Frontal cortex (tissue), 4 donors: ENCODE measurements at places on chromosomes 5 and 9. TPM values are rescaled to one million over a fixed set of nuclear protein-coding genes. Genes with fewer than 3 reads are reported as not detected.

DNA sequence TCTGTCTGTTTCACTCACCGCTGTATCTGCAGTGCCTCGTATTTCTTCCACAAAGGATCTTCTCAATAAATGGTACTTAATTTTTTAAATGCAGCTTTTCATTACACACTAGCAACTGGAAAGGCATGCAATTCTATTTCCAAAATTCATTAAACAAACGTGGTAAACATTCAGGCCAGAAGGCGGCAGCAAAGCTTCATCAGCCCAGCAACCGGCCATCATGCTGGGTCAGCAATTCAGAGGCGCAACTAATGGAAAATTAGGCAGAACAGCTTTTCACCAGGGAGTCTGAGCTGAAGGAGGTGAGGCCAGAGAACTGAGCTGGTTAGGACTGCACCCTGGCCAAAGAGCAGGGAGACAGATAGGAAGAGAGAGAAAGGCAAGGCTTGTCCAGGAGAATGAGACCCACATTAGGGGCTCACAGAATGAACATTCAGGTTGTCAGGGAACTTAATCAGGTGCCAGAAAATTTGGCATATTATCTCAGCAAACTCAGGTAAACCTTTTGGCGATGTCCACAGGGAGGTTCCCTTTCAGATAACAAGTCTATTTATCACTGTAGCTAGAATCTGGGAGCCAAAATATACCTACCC lies 17.7 kb upstream of the RNF180 start:
- peak; percentile 53 for DNase-seq

GRCh38 chr9:11319538-11319937 lies 706.7 kb upstream of the PTPRD start:
- no peak for DNase-seq

DNA sequence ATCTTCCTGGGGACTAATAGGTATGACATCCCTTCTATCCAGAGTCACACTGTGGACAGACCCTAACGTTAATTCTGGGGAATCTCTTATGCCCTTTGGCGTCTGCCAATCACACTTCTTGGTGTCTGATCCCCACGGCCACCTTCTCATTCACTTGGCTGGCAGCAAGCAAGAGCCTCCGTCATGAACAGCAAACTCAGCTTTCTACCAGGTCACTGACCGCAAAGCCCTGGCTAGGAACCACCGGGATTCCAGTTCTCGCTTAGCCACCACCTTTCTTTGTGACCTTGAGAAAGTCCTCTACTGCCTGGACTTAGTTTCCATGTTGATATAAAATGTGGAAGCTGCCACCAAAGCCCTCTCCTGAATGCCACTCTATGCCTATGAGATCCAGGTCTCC lies 67.7 kb upstream of the FCN1 start:
- no peak for DNase-seq

GRCh38 chr9:134626571-134627416 lies 14.8 kb upstream of the COL5A1 start:
- DNase-seq = no peak

GRCh38 chr5:168676501-168676900 lies 97.3 kb upstream of the PANK3 start:
- no peak for DNase-seq

- DNase-seq = no peak
Measured at GRCh38 chr5:60835554-60835953, 8.5 kb downstream of the ELOVL7 start.

SCGB3A1 gene
- not detected for total RNA-seq
